ENCODE measurements at places on chromosomes 1 and 21.

DNA sequence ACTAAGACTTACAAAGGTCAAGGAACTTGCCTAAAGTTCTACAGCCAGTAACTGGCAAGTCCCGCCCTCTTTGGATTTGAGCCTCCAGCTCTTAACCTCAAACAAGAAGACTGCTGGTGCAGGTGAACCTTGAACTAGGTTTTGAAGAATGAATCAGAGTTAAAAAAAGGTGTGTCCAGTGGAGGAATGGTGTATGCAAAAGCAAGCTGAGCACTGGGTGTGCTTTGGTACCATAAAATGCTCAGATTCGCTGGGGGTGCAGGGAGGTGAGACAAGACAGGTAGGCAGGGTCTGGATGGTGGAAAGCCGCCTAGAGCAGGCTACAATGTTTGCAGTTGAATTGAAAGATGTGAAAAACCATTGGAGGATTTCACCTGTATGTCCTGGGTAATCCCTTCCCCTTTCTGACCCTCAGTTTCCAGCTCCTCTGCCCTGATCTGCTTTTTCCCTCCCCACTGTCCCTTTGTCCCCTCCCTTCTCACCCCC is 39.8 kb downstream of the FOXD2 start:
- DNase-seq = no peak

- DNase-seq = no peak
These were observed 6.0 kb downstream of the CYB561D1 start for GRCh38 chr1:109499661-109500536.

DNA sequence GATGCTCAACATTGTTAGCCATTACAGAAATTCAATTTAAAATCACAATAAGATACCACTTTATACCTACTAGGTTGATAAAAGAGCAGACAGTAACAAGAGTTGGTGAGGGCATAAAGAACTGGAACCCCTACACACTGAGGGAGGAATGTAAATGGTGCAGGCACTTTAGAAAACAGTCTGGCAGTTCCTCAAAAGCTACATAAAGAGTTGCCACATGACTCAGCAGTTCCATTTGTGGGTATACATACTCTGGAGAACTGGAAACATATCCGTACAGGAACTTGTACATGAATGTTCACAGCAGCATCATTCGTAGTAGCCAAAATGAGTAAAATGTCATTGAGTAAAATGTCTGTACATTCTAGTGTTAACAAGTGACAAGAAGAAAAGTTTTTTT is 17.0 kb downstream of the NSL1 start:
- no peak for DNase-seq

DNA sequence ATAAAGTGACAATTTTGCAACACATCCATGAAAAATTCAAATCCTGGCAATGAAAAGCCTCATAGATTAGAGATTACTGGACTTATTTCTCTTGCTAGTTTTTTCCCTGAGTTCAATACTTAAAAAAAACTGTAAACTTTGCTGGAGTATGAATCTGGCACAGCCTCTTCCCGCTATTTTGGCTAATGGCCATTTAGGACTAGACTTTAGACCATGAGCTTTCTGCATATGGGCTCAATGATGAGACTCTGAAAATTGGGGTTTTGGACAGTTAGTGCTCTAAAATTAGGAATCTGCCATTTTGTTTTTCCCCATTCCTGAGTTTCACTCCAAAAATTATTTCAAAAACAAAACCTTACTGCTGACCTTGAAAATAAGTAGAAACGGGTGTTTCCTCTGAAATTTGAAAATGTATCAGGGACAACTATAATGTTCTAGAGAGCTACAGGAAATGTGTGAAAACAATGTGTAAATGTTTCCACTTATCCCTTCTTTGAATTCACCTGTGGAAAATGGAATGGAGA is 137.5 kb downstream of the HMCN1 start:
- no peak for DNase-seq

GRCh38 chr1:114032271-114033215 is 53.3 kb downstream of the OLFML3 start:
- no peak for DNase-seq

- DNase-seq = no peak
These were observed 3.9 kb upstream of the IL24 start for GRCh38 chr1:206893380-206893779.

GRCh38 chr21:44615911-44616590 is 4.2 kb downstream of the KRTAP10-8 start:
- no peak for DNase-seq

DNA sequence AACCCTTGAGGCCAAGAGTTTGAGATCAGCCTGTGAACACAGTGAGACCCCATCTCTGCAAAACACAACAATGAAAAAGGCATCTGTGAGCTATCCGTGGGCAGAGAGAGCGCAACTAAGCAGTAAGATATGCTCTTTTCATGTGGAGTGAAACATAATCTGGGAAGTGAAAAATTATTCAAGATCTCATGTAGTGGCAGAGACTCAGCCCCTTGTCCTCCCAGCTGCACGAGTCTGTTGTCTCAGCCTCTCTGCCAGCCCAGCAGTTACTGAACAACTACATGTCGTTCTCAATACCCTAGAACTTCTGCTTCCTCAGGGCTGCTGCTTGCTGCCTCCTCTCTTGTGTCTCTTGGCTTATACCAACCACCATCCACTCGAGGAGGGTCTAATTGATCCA is 61.3 kb upstream of the WDR26 start:
- no peak for DNase-seq

- peak; percentile 27 for DNase-seq
These were observed at the start of gene MX2 for GRCh38 chr21:41361786-41362604. Gene MX2, plus strand, starts transcription at chr21:41362027. Its CDS starts 14,880 bp downstream, at chr21:41376907.

DNA sequence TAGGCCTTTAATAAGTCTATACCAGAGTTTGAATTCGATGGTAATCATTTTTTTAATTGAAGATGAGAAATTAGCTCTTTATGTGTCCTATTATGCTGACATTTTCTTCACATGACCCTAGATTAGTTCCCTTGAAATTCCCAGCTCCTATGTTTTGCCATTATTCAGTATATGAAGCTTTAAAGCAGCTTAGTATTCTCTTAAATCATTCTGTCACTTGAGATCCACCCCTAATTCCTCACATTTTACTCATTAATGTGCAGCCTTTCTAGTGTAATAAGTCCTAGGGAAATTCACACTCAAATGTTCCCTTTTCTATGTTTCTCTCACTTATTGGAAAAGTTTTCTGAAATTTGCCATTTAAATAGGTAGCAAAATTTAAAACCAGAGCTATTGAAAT is 704.5 kb upstream of the B3GALT2 start:
- no peak for DNase-seq

GRCh38 chr1:223708001-223708359 is 4.4 kb upstream of the CAPN2 start:
- DNase-seq = no peak

DNA sequence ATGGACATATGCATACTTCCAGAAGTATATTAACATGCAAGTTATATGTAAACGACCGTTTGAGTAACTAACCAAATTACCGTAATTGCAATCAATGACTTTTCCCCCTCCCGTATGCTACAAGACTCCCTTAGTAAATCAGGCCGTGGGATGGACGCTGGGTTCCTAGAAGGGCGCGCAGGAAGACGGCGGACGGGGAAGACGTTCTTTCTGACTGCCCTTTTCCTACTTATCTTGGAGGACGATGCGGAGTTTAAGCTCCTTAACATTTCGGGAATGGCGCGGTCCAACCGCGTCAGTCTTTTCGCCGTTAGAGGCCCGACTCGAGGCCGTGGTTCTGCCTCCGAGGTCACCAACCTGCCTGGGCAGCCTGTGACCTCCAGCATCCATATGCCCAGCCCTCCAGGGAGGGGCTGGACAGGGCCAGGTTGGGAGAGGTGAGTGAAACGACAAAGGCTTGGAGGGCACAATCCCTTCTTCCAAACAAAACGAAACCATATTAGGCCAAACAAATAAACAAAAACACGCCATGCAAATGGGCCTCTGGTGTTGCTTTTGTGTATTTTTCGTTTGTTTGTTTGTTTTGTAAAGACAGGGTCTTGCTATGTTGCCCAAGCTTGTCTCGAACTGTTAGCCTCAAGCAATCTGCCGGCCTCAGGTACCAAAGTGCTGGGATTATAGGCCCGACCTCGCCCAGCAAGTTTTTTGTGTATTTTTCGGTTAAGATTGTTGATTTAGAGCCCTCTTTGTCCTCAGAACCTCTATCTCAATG is 873 bp upstream of the PI4KB start:
- no peak for DNase-seq

GRCh38 chr1:119318466-119319309 is 49.9 kb upstream of the HAO2 start:
- no peak for DNase-seq

GRCh38 chr1:229310833-229311232 is 32.0 kb downstream of the CCSAP start:
- no peak for DNase-seq

GRCh38 chr1:177755851-177756560 is 213.9 kb downstream of the SEC16B start:
- no peak for DNase-seq

- DNase-seq = no peak
These were observed 789.7 kb upstream of the PRMT6 start for GRCh38 chr1:106266786-106267185.

- no peak for DNase-seq
These were observed 42.7 kb downstream of the L1TD1 start for GRCh38 chr1:62237361-62237760.

DNA sequence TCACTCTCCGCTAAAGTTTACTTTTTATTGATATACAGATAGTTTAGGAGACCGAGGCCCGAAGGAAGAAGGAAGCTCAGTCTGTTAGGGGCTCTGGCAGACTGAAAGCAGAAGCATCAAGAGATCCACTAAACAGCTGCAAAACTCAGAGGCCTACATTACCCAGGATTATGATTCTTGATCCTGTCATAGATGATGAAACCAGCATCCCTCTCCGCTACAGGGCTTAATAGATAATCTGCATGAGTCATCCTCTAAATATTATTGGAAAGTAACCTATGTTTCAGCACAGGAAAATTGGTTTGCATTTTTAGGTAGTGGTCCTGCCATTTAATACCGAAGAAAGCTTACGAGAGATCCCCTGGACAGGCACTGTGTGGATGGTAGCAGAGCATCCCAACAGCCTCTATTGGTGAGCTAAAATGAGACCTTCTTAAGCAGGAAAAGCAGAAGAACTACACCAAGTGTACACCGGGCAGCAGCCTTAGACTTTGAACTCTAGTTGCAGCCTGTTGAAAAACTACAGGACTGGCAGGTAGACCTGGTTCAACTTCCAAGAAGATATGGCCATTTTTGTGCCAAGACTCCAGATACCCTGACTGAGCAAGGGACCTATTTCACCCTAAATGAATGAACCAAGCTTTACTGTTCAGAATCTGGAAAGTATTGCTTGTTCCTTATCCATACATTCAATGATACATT is 6.8 kb downstream of the CASQ2 start:
- no peak for DNase-seq
